ENCODE measurements at places on chromosomes 1 and 21.

DNA sequence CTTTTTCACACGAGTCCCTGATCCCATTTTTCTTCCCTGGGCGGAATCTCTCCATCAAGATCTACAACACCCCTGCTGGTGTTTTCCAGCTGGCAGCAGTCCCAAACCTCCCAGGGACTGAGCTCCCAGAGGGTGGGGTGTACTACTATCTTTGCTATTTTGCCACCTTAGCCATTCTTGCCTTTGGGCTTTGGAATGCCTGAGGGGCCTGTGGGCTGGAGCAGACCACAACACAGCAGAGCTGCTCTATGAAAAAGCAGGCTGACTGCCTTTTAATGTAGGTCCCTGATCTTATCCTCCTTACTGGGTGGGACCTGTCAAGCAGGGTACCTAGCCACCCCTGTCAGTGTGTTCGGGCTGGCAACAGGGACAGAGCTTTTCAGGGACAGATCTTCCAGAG lies 91.9 kb downstream of the KCNT2 start:
- no peak for DNase-seq

DNA sequence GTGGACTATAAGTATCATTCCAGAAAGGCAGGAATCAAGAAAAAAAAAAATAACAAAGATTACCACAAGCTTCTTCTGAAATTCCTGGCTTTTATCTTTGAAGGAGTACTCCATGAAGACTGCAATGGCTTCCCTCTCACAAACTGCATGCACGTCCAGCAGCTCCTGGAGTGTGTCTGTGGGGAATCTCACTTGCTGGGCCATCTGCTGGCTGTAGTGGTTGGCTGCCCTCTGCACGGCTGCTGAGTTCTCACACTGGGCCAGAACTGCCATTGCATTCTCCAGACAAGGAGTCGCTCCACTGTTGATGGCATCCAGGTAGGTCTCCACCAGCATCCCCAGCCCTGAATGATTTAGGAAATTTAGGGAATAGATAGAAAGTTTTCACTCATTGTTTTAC lies 23.3 kb upstream of the GBP2 start:
- DNase-seq, result no peak

DNA sequence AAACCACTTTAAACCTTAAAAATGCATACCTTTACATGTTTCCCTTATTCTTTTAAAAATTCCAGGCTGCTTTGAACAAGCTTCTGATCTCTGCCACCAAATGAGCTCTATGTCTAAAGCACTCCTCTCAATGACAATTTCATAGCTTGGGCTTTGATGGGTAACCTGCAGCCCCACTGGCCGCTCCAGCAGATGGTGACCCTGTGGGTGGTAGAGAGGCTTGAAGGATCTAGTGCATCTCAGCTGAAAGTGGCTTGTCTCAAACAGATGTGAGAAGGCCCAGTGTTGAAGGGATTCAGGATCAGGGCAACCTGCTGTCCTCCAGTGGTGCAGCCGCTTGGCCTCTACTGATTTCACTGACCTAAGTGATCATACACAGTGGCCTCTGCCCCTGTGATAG lies 84.7 kb upstream of the IRF2BP2 start:
- no peak for DNase-seq

DNA sequence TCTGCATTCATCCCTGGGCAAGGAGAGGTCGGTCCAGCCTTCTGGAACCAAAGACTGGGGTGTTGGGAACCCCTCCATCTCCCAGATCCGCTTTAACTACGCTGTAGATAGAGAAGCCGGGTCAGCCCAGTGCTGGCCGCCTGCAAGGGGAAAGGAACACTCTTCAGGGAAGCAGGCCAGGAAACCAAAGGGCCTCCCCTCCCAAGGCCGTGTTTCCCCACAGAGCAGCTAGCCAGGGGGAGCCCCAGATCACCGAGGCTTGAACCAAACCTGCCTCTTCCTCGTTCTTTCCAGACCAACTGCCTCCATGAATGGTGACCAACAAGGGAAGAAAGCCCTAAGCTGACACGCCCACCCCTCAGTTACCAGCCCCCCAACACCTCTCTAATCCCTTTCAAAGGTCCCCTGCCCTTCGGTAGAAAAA lies 1.2 kb upstream of the CHD5 start:
- no peak for DNase-seq

DNA sequence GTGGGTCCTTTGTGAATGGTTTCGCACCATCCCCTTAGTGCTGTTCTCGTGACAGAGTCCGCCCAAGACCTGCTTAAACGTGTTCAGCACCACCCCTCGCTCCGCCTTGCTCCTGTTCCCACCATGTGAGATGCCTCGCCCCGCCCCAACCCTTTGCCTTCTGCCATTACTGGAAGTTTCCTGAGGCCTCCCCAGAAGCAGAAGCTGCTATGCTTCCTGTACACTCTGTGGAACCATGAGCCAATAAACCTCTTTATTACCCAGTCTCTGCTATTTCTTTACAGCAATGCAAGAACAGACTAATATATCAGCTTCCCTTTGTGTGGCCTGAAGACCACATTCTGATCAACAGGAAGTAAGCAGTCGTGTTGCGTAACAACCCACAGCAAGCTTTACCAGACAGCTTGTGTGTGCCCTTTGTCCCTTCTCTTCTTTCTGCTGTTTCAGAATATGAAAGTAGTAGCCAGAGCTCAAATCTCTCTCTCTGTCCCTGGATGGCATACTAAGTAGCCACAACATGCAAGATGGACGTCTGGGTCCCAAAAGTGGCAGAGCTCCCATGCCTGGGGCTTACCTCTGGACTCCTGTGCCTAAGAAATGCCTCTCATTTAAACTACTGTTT lies 14.1 kb downstream of the HENMT1 start:
- peak; percentile 61 for DNase-seq

All from stimulated activated CD8-positive, alpha-beta memory T cell treated with anti-CD3 and anti-CD28 coated beads, Interleukin-15, amount 100 ng/mL, for 4 hours (primary cell).